CD8-positive, alpha-beta memory T cell (primary cell): ENCODE measurements at places on chromosomes 5 and 9. TPM values are rescaled to one million over a fixed set of nuclear protein-coding genes. Genes with fewer than 3 reads are reported as not detected.

DNA sequence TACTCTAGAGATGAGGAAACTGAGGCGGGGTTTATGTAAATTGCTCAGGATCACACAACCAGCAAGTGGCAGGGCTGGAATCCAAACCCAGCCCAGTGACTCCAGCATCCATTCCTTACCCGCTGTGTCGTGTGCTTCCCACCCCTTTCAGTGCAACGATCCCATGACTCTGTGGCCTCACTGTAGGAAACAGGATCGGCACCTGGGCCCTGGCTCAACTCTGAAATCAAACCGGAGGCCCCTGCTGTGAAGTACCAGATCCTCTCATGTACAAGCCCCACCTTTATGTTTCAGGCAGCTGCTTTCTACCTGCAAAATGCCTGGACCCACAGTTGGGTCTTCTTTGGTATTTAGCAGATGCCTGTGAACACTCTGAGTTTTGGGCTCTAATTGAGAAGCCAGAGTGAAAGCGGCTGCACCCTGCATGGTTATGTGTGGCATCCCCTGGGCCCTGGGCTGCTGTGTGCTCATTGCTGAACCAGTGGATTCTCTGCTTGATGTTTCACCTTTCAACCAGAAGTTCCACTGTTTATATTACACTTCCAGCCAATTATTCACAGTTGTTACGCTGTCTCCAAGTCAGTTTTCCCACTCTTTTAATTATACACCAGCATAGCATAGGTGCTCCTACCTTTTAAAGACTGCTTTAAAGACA is 36.7 kb downstream of the ABLIM3 start:
- DNase-seq: no peak

DNA sequence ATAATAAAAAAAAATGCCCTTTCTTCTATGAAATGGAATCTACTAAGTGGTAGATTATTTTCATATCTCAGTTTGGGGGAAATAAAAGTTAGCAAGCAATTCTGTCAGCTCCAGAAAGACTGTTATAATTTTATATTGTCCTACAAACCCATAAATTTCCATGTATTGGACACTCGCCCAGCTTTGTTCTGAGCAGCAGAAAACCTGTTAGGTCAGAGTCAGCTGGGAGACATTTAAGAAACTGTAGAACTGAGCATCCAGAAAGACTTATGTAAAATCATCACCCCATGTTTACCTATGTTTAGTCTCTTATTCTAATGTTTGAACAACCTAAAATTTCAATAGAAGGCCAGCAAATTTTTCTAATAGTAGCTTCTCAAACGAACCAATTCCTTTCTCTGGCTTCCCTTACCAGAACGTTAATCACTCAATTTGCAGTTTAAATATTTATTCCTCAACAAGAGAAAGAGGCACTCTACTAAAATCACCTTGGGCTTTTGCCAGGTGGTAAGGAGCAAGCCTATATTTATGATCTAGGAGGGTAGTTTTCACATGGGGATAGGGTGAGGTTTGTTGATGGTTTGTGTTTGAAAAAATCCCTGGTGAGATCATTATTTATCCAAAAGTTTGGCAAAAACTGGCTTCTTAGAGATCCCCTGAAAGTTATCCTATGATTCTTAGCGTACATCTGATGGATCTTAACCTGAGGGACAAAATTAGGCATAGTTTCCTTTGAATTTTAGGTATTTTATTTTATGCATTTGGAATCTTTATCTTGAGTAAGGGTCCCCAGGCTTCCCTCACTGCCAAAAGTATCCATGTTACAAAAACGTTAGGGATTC is 34.4 kb downstream of the MACROH2A1 start:
- no peak for DNase-seq

GRCh38 chr9:19441730-19442129 is 32.9 kb downstream of the ACER2 start:
- no peak for DNase-seq

DNA sequence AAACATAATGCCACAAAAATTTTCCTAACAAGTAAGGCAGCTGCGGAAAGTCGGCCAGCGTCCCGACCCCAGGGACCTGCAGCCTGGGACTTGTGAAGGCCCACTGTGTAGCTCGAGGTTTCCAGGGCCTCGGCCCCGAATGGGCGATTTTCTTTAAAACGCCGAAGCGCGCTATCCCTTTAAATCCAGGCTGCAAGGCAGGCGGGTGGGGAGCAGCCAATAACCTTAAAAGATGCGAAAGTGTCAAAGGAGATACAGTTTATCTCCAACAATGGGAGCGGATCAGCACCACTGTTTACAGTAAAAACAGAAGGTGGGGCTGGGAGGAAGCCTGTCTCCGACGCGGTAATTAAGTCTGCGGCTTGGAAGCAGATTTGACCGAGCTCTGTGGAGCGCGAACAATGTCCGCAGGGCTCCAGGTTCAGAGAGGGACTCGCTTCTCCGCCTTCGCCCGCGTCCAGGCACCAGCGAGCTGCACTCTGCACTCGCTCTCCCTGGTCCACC is 1.7 kb upstream of the ZSWIM6 start:
- DNase-seq: no peak

GRCh38 chr9:138003485-138004190 is 126.1 kb downstream of the CACNA1B start:
- no peak for DNase-seq

GRCh38 chr5:146643776-146644175 is 127.8 kb upstream of the GPR151 start:
- no peak for DNase-seq

DNA sequence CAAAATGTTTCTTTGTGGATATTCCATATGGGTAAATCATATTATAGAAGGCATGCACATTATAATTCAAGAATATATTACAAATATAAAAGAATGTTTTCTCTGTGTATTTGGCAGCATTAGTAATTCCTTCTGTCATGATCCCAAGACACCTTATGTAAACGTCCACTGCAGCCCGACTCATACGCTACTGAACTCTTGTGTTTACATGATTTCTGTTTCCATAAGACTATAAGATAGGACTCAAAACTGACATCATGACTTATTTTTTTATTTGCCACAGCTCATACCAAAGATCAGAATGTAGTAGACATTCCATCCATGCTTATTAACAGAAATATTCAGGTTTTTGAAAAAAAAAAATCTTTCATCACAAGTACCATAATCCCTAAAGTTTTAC is 234.1 kb downstream of the AP3B1 start:
- no peak for DNase-seq

DNA sequence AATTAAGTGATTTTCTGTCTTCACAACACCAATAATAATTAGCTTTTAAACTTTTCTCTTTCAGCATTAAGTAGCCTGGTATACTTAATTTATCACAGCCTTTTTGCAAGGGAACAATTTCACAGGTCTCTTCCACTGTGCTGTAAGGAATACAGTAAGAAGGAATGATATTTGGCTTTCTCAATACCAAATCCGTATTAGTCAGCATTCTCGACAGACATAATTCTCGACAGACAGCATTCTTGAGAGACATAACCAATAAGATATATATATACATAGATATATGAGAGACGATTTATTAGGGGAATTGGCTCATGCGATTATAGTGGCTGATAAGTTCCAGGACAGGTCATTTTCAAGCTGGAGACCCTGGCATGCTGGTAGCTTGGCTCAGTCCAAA is 18.0 kb downstream of the PRKAA1 start:
- DNase-seq: no peak

DNA sequence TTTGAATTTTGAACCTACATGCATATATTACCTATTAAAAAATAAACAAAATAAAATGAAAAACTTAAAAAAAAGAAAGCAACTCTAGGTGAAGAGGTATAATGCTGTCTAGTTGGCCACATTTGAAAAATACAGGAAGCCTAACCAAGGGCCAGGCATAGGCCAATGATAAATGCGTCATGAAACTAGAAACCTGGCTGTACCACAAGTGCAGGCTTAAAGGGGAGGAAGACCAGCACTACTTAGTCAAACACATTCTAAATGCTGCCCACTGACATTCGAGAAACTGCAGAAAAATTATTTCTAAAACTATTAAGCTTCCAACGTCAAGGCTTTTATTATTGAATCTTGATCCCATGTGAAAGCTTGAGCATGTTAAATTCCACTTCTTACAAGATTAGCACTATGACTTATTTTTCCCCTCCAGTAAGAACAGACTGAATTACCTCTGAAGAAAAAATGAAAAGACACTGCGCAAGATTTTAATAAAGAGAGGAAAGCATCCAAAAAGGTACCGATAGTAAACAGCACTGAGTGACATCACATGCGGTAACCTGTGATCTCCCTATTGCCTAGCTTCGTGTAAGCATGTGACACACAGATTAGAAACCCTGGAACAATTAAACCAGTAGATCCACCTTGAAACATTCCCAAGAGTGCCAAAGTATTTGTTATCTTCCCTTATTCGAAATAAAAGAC is 16.2 kb downstream of the CDC14B start:
- DNase-seq: no peak

GRCh38 chr5:65102371-65102975 is 333.7 kb downstream of the CWC27 start:
- DNase-seq: no peak

GRCh38 chr5:56686337-56687195 is 128.8 kb upstream of the MAP3K1 start:
- no peak for DNase-seq

GRCh38 chr9:101995231-101995630 is 256.8 kb upstream of the GRIN3A start:
- no peak for DNase-seq

DNA sequence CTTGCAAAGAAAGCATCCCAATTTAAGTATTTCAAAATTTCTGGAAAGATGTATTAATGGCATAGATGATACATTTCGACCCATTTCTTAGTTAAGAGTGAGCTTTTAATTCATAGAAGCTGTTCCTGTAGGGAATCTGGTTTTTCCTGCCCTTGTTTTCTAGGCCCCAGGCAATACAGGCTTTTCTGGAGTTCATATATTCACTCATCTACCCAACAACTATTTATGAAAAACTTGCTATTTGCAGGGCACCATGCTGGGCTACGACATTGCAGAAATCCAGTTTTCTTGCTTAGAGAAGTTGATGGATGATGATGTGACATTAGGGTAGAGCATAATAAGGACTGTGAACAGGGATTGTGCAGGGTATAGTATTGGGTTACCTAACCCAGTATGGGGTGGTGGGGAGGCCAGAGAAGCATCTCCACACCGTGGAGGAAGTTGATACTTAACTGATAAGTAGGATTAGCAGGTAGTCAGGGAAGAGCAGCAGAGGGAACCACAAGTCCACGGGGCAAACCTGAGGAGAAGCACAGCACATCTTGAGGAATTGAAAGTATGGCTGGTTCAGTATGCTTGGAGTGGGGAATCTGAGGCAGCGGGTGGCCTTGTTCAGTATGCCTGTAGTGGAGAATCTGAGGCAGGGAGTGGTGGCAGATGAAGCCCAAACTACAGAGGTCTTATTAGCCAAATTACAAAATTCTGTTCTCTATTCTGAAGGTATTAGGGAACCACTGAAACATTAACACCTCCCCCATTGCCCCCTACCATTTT is 247.5 kb downstream of the ARRDC3 start:
- DNase-seq: no peak

DNA sequence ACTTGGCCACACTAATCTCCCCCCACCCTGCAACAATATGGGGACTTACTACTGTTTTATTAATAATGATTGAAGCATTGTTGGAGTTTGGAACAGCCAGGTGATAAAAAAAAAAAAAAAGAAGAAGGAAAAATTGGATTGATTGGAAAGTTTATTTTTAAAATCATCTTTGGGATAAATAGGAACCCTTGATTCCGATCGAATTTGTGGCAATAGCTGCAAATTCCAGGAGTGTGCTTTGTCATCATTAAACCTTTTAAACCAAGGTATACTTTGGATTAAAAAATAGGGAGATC is 907 bp upstream of the NR2F1 start:
- no peak for DNase-seq

- peak; percentile 10 for DNase-seq
Measured at GRCh38 chr5:86968301-86968753, 299.4 kb upstream of the RASA1 start.

DNA sequence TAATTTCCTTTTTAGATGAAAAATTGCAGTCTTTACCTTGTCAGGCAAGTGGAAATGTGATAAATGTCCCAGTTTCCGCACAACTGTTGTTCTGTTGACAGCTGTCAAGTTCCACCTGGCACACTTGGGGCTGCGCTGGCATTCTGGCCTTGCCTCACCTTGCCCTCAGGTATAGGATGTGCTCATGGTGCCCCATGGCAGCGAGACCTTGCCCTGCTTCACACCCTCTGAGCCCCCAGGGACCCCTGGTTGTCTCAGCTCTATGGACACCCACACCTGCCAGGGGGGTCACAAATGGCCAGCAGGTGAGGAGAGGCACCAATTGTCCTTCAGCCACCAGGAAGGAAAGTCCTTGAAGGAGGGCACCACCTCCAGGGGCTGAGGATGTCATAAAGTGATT is 37.5 kb upstream of the SEMA4D start:
- no peak for DNase-seq

Gene BBLN
- total RNA-seq: 78.4 TPM

Gene TRIM32
- total RNA-seq: 14.2 TPM

Gene FAM221B
- not detected for total RNA-seq

Gene SLC46A2
- not detected for total RNA-seq

Gene MLANA
- total RNA-seq: not detected
